ENCODE measurements at places on chromosomes 1 and 21.

DNA sequence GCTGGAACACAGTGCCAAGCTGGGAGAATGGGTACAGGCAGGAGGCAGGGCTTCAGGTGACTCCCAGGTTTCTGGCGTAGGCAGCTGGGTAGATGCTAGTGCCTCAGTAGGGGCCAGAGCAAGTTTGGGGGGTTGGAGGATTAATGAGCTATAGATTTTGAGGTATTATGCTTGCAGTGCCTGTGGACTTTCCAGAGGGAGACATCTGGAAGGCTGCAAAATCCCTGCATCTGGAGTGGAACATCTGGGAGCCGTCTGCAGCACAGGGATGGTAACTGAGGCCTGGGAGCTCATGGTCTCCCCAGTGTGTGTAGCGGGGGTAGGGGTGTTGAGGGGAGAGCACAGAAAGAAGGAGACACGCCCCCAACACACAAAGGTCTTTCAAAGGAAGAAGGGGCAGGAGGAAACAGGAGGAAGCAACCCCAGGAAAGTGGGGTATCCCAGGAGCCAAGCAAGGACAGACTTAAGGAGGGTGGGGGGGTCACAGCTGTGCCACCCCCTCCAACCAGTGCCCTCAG lies 2.2 kb upstream of the PDZK1IP1 start:
- DNase-seq = no peak

DNA sequence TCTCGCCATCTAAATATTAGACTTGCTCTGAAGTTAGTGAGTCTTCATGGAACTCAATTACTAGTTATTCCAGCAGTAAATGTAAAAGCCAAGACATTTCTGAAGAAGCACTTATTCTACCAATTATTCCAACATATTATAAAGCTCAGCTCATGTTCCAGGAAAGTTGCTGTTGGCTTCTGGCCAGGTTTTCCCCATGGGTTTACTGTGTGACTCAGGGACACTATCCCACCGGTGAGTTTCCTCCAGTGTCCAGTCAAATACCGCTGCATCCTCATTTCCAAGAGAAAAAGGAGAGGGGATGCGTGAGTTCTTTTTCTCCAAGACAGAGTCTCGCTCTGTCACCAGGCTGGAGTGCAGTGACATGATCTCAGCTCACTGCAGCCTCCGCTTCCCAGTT lies 9.2 kb upstream of the HHIPL2 start:
- no peak for DNase-seq

DNA sequence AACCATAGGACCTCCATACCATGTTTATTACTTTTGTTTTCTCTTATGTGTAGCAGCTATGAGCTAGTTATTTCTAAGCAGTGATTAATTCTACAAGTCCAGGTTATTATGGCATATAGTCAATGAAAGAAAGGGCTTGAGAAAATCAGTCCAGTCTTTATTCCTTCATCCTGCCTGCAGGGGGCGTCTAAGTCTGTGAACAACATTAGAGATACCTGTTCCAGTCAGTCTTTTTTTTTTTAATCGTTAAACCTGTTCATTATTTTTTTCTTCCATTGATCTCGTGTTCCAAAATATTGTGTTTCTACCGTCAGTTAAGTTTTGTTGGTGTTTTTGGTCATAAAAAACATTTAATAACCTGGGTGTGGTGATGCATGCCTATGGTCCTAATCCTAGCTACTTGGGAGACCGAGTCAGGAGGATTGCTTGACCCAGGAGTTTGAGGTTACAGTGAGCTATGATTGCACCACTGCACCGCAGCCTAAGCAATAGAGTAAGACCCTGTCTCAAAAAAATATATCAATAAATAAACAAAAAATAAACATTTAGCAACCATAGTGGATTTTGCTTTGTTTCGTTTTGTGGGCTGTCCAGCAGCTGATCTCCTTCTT lies 29.4 kb upstream of the CD2 start:
- DNase-seq = peak; percentile 63

DNA sequence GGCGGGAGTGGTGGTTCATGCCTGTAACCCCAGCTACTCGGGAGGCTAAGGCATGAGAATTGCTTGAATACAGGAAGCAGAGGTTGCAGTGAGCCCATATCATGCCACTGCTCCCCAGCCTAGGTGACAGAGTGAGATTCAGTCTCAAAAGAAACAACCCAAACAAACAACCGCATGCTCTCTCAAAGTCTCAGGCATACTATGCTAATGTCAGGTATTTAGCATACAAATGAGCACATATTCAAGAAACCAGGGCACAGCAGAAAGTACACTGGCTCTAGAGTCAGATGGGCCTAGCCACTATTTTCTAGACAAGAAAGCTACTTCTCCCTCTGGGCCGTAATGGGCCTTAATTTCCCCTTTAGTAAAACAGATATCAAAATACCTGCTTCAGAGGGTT lies 55.0 kb downstream of the ELAVL4 start:
- DNase-seq = no peak

GRCh38 chr1:147892731-147893214 lies 9.8 kb upstream of the GJA8 start:
- no peak for DNase-seq

DNA sequence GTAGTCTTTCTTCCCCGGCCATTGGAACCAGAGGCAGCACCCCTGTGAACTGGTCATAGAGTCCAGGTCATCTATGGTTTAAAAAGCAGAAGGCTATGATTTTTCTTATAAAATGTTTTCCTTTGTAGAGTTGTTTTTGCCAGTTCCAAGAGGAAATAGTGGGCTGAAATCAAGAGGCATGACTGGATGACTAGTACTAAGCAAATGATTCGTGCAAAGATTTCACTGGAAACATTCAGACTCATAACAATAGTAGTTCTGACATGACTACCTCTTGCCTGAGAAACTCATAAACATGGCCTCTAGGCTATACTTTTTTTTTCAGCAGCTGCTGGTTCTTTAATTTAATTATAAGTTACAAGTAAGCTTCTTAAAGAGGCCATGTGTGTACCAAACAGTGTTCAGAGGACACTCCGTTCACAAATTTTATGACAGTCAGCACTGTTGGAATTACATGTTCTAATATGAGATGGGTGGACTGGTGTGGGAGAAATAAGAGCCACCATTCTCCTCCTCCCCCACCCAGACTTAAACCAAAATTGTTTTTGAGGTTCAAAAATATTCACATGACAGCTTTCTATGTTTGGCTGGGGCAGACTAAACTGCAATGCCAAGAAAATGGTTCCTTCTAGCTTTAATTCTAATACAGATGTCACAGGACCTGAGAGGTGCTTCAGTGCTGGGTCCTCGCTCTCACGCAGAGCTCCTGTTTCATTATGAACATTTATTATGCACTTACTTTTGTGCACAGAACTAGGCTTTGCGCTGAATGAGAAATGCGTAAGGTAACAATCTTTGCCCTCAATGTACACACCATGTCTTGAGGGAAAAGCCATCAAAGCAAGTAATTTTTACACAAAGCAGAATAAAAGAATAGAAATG lies 147.5 kb downstream of the ZC3H11B start:
- no peak for DNase-seq

All from stimulated activated CD4-positive, alpha-beta T cell treated with anti-CD3 and anti-CD28 coated beads, Interleukin-1b, Interleukin-23, amount 100 ng/mL, for 1 hour (primary cell).